ENCODE measurements at places on chromosomes 5 and 9.
A peak's percentile ranks its signal among the peaks of the same experiment; 100 is the strongest.

DNA sequence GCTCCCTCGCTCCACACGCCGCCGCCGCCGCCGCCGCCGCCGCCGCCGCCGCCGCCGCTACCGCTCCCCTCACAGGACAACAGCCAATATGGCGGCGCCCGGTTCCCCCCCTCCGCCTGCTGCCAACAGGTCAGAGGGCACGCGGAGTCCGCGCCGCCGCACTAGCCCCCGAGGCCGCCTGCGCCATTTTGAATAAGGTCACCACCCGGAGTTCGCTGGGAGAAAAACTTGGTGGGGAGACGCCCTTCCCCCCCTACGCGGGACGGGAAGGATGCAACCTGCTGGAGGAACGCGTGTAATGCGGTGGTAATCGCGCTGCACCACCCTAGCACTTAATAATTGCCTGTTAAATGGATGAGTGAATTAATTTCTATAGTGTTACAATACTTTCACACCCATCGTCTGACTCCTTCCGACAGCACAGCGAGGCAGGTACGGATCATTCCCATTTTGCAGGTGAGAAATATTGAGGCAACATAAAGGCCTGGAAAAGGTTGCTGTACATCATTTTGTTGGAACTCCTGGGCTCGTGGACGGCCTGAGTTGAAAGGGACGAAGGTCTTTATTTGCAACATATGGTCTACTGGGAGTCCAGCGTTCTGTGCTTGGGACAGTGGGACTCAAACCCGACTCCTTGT is at the start of gene FAM193B:
Gene FAM193B (minus strand): TSS at position 90 of the 638 bp plus-strand sequence. CDS start 105 bp downstream, outside the sequence.
- peak; percentile 76 for DNase-seq

DNA sequence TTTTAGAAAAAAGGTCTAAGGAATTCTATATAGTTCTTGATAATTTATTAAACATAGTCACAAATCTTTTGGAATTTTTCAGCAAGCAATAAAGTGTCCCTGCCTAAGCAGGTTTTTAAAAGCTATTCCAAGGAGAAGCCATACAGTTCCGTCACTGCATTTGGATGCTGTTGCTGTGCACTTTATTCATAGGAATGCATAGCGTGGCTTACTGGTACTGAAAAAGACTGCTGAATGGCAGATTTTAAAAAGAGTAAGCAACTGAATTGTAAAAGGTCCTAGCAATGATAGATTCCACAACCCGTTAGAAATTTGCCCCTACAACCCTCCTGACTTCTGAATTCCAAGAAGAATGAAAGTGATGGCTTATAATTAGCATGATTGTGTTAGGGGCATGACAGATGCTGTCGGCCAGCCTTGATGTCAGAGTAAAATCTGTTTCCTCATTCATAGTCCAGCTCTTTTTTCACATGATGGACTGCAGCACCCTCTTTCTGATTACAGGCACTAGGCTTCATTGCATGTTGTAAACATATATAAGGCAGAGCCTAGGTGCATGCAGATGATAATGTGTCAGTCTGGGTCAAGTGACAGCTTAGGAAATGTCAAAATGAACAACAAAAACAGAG is 227.0 kb downstream of the PDE4D start:
- no peak for DNase-seq

GRCh38 chr5:16880547-16880946 is 55.5 kb downstream of the MYO10 start:
- no peak for DNase-seq

DNA sequence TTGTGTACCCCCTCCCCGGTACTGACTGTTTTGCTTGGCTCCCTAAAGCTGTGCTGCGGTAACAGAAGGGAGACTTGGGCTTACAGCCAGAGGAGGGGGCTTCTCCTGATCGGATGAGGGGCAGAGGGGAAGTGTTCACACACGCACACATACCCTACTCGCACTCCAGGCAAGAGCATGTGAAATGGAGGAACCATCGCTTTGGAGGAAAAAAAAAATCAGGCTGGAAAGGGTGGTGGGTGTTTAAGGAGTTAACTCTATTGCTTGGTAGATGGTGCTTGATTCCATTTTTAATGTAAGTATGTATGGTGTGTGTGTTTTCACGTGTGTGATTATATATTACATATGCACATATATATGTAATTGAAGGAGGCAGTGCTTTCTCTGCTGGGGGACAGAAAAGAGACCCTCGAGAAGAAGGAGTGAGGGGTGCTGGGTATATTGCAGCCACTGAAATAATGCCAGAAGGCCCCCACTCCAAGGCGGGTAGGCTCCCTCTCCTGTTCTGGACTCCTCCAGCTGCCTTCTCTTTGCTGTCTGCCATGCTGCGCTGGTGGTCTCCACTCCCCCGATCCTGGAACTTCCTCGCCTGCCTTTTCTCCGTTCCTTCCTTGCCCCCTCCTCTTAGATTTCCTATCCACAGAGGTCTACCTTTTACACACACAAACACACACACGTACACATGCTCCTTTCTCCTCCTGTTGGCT is 721 bp downstream of the GRIA1 start:
- no peak for DNase-seq

GRCh38 chr5:147391781-147392180 is 118.1 kb downstream of the DPYSL3 start:
- no peak for DNase-seq

- DNase-seq, result no peak
Measured at GRCh38 chr5:60649288-60649917, 50.6 kb downstream of the DEPDC1B start.

- DNase-seq, result no peak
Measured at GRCh38 chr9:131273856-131274673, 2.2 kb downstream of the FAM78A start.

- DNase-seq, result no peak
Measured at GRCh38 chr9:100366121-100366520, 13.4 kb upstream of the TEX10 start.

DNA sequence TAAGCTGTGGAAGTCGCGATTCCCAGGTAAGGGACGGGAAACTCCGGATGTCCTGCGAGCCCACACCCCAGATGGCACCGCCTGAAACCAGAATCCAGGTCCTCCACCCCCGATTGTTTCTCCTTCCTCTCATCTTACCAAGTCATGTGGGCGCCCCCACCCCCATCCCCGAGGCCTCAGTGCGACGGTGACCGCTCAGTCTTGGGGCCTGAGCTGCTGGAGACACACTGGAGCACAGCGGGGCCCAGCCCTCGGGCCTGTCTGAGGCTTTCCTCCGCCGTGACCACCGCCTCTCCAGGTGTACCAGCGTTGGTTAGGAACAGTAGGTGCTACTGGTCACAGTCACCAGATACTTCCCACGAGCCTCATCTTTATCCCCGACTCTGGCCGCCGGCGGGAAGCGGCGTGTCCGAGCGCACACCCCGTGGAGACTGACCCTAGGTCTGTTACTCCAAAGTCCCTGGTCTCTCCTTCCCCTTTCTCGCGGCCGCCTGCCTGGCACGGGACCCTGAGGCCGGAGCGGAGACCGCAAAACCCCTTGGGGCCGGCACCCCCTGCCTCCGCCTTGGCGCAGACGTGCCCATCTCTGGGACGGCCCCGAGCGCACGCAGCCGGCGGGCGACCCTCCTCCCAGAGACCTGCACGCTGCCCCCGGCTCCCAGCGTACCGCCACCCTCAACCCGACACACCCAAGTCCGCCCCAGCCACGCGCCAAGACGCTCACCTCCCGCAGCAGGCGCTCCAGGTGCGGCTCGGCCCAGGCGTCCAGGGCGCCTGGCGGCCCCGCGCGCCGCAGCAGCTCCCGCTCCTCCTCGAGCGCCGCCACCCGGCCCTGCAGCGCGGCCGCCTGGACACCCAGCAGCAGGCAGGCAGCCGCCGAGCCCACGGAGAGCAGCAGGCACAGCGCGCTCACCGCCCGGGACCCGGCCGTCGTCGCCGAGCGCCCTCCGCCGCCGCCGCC is 733 bp downstream of the COL23A1 start:
- no peak for DNase-seq

DNA sequence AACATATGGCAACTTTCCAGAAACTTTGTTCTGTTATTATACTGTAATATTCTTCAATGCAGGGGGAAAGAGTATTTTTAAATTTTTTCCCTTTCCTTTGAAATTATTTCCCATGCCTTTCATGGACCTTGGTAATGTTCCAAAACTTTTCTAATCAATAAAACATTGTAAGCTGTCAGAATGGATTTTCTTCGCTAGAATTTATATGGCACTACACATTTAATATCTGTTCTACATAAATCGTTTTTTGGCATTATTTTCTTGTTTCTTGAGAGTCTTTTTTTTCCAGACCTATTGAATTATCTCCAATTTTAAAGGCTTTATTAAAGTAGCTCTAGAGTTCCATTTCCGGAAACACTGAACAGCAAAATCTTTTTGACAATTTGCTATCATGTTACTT is 249.0 kb downstream of the TMEM167A start:
- no peak for DNase-seq

DNA sequence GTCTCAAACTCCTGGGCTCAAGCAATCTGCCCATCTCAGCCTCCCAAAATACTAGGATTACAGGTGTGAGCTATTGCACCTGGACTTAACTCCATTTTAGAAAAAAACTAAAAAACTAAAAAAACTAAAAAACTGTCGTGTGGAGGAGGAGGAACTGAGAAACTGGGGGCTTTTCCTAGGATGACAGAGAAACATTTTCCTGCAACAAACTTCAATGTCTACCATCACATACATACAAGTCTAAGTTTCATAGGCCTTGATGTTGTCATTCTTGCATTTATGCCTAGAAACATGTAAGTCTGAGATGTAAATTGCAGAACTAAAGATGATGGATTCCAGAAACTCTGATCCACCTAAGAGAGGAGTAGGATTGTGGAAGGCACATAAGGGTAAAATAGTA is 556.8 kb downstream of the RAB3C start:
- DNase-seq, result no peak

- no peak for DNase-seq
Measured at GRCh38 chr5:52077941-52078815, 694.9 kb downstream of the ISL1 start.

DNA sequence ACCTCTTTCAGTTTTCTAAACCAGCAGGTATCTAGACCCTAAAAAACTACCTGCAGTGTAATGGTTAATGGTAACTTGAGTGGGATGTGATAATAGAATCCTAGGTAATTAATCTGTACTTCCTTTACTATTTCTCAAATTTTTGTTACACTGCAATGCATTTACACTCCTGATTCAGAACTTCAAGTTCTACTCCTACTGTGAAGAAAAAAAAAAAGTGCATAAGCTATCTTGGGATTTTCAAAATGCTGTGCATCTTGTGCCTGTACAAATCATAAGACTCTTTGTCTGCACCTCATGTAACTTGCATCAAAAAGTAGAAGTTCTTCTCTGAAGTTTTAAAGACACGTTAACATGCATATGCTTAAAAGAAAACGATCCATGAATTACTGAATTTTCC is 554.1 kb downstream of the CETN3 start:
- DNase-seq, result no peak

- no peak for DNase-seq
Measured at GRCh38 chr9:80651044-80651443, 1038.3 kb downstream of the TLE1 start.

DNA sequence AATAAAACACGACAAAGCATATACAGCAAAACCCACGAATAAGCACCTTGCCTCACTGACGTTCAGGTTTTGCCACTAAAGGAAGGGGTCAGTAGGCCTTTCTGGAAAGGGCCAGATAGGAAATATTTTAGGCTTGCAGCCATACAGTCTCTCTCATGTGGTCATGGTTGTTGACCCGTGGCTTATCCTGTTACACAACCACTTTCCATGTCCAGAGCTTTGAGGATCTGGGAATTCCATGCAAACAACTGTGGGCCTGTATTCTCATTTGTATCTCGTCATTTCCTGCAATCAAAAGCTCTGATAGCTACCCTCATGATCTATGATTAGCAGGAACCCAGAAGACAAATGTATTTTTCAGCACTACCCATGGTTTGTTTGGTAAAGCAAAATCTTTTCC is 108.3 kb downstream of the DRD1 start:
- no peak for DNase-seq

GRCh38 chr9:127961613-127962155 is 19.1 kb downstream of the EEIG1 start:
- no peak for DNase-seq

- no peak for DNase-seq
Measured at GRCh38 chr5:54905942-54906537, 79.4 kb downstream of the ESM1 start.

- DNase-seq, result peak; percentile 23
Measured at GRCh38 chr5:55593115-55593472, 58.3 kb upstream of the PLPP1 start.

DNA sequence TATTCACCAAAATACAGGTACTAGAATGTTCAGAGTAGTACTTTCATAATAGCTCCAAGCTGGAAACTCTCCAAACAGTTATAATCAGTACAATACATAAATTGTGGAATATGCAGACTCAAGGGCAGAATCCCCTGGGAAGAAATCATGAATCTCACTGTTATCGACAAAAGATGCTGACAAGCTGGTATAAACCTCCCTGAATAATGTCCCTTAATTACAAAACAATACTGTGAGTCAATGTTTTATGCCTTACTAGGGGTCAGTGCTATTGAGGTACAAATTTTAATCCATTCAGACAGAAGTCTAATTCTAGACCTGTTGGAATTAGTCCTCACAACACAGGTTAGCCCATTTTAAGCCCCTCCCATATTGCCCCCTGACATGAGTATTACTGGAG is 532.3 kb downstream of the DTWD2 start:
- DNase-seq, result no peak

DNA sequence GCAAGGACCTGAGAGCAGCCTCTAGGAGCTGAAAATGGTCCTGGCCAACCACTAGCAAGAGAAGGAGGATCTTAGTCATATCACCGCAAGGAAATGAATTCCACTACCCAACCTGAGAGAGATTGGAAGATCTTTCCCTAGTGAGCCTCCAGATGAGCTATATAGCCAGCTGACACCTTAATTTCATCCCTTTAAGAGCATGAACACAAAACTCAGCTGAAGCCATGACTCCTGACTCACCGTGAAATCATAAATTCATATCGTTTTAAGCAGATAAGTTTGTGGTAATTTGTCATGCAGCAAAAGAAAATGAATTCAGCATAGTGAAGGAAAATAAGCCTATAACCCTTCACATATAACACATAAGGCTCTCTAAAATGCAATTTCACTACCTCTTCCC is 23.5 kb downstream of the MAPKAP1 start:
- DNase-seq, result no peak

GRCh38 chr9:4879115-4879558 is 86.4 kb downstream of the RCL1 start:
- DNase-seq, result no peak

DNA sequence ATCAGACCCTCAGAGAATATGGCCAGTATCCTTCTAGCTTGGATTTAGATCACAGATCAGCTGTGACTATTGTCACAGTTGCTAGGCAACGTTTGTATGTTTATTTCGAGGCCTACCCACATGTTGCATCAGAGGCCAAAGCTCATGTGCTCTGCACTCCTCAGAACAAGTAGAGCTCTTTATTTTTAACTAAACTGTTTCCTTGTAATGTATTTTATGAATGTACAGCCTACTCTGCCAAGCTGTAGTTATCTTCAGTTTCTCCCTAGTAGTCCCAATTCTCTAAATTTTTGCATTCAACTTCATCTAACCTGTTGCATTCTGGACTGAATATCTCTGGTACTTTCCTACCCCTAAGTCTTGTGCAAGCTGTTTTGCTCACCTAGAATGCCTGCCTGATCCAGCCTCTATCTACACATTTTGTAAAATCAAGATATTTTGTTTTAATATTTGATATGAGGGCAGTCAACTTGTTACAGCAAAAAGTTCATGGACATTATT is 52.8 kb downstream of the CAST start:
- DNase-seq, result peak; percentile 32
